ENCODE measurements at places on chromosomes 5 and 9.

GRCh38 chr9:69483886-69484422 is 158.9 kb downstream of the ENTREP1 start:
- no peak for DNase-seq

DNA sequence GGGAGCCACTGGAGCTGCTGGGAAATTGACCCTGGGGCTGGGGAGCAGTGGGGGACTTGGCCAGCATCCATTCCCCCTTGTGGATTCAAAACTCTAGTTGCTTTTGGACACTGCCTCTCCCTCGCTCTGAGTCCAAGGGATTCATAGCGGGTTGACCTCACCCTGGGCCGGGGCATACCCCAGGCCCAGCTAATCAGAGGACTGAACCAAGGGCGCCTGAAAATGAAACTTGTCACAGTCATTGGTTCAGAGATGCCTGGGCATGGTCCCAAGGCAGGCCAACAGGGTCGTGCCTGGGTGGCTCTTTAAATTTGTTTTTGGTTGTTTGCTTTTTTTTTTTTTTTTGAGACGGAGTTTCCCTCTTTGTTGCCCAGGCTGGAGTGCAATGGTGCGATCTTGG is 22.6 kb downstream of the STK10 start:
- no peak for DNase-seq

DNA sequence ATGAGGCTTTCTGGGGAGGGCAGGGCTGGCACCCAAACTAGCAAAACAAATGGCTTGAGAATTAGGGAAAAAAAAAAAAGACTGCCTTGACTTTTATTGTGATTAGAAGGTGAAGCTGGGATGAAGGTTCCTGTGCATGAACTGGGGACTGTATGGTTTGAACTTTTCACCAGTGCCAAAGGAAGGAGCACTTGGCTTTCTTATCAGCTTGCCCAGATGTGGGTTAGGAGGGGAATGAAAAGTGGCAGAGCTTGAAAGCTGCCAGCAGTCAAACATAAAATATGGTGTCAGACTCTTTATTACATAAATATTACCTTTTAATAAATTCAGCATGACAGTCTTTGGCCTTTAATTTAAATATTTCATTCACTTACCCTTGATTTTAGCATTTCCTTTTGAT is 182.5 kb downstream of the PSAT1 start:
- DNase-seq: no peak

GRCh38 chr9:35675204-35675603 is 1.5 kb downstream of the CA9 start:
- no peak for DNase-seq

DNA sequence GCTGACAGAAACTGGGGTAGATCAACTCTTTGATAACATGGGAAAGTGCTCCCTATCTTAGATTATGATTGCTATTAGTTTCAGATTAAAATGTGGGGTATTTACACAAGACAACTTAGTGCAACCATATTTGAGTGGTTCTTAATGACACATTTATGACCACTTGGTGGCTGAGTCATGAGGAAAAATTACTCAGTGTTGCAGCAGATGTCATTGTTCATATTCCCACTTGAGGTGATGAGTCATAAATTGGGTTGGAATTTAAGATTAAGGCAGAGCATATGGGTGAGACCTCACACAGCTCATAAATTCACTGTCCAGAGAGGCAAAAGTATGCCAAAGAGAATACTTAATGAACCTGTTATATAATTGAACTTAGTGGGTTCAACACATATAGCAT is 408.3 kb downstream of the DMRT2 start:
- DNase-seq: no peak
